ENCODE measurements at places on chromosomes 12 and 14.
A peak's percentile ranks its signal among the peaks of the same experiment; 100 is the strongest.

DNA sequence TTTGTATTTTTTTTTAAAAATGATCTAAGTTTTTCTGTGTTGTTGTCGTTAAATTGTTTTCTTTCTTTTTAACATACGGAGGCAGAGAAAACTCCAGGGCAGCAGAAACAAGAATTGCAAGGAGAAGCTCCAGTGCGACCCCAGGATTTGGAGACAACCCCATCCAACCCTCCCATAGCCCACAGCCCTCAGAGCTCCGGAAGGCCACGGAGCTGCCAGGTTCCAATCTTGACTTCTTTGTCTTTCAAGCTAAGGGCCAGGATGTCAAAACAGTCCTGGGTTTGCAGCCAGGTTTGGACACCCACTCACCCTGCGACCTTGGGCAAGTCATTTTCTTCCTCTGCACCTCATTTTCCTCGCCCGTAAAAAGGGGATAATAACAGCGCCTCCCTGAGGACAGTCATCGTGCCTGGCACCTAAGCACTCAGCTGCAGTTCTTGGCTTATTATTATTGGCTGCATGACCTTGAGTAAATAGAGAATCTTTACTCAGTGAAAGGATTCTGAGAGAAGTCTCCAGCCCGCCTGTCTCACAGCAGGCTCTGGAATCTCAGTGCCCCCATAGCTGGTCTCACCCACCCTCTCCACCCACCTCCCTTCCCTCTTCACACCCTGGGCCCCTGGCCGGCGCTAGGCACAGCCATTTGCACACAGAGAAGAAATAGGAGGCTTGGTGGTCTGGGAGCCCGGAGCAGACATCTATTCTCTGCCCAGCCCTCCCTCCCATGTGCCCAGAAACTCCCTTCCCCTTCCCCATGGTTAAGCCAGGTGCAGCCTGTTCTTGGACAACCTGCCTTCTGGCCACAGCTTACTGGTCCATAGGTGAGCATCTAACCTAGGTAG is 79.4 kb upstream of the BCL11B start:
- no peak for DNase-seq

DNA sequence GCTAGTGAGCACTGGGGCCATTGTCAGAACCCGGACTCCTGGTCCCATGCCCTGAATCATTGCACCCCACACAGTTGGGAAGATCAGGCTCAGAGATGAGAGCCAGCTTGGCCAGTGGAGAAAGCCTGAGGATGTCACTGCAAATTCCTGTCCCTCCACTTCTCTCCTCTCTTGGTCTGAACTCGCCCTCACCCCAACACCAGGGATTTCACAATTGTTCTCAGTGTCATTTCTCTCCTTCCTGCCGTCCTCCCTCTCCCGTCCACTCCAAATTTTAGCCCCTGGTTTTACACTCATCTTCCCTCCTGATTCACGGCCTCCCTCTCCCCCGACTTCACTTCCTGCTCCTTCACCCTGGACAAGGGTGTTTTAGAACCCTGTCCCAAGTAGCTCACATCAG is 11.1 kb downstream of the KRT75 start:
- no peak for DNase-seq

DNA sequence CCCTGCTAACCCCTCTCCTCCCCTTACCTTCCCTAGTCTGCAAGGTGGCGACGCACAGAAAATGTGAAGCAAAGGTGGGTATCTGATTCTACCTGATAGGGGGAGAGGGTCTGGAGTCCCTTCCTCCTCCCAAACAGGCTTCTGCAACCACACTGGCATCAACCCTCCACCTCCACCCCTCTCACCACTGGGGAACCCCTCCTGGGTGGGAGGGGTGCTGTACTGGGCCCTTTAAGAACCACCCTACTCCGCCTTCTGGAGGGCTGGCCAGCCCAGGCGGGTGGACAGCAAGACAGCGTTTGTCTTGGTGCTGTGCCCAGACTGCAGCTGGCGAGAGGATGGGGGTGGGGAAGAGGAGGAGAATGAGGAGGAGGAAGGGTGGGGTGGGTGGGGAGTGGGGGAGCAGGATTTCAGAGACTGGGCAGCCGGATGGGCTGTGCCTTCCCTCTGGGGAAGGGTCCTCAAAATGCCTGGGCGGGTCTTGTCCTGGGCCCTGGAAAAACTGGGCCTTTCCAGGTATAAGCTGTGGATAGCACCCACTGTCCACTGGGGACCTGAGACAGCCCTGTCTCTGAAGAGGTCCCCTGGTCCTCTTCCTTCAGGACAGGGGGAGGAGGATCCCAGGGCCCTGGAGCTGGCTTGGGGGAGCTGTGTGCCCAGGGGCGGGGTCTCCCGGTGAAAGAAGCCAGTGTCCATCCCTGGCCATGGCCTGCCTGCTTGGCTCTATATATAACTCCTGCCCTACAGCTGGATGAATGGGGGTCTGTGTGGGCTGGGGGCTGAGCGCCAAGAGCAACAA is 2.8 kb downstream of the TNS2 start:
- DNase-seq = no peak

DNA sequence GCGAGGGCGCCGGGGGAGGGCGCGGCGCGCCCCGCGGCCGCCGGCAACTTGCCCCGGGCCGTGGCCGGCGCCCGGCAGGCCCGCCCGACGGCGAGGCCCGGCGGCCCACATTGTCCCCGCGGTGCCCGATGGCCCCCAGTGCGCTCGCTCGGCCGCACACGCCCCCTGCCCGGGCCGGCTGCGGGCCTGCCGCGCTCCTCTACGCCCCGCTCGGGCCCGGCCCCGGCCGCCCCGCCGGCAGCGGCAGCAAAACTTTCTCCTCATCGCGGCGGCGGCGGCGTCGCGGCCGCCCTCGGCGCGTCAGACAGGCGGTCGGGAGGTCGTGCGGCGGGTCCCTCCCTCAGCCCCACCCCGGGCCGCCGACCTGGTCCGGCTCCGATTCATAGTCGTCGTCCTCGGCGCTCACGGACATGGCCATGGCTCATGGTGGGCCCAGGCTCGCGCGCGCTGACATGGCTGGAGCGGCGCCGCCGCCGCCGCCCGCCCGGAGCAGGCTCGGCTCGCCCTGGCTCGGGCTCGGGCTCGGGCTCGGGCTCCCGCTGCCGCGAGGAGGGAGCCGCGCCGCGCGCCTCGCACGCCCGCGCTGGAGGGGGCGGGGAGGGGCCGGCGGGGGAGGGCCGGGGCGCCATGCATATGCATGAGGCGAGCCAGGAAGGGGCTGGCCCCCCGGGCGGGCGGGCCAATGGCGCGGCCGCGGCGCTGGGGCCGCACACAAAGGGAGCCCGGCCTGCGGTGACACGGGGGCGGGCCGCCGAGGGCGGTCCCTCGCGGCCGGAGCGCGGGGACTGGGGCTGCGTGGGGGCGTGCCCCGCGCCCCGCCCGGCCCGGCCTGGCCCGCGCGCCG is 67.1 kb downstream of the RNF34 start:
- DNase-seq = peak; percentile 85

- no peak for DNase-seq
Measured at GRCh38 chr12:56377310-56377988, 14.8 kb upstream of the APOF start.
